ENCODE measurements at places on chromosomes 3 and 15.
A peak's percentile ranks its signal among the peaks of the same experiment; 100 is the strongest.

DNA sequence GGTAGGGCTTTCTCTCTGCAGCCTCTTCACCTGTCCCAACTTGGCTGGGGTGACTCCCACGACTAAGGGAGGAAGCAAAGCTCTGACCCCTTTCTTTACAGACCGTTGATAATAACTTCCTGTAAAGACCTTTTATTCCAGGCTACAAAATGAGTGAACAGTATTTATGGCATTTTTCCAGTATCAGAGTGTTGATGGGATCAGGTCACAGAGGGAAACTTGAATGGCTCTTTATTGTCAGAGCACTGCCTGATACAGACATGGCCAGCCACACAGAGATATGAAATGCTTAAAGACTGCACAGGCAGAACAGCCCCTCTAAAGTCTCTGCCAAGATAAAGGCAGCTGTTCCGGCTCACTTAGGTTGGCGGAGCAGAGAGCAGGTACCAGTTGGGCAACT is 1033.9 kb upstream of the NR2F2 start:
- DNase-seq = no peak

DNA sequence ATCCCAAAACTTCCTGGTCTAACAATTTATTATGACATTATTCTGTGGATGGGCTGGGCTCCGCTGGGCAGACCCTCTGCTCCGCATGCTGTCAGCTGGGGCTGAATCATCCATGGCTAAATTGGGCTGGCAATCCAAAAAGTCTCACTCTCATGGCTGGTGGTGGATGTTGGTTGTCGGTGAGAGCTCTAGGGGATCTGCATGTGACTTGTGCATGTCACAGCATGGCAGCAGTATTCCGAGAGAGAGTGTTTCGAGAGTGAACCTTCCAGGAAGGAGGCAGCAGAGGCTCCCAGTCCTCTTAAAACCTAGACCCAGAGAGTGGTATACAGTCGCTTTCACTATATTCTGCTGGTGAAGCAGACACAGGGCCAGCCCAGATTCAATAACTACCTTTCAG is 9.9 kb downstream of the RARB start:
- DNase-seq = no peak

- peak; percentile 60 for DNase-seq
These were observed 83.9 kb upstream of the PLXND1 start for GRCh38 chr3:129690406-129690805.

- DNase-seq = no peak
These were observed 277.7 kb downstream of the EDEM1 start for GRCh38 chr3:5465183-5465582.

- no peak for DNase-seq
These were observed 11.8 kb upstream of the TNFAIP8L3 start for GRCh38 chr15:51106481-51106880.

DNA sequence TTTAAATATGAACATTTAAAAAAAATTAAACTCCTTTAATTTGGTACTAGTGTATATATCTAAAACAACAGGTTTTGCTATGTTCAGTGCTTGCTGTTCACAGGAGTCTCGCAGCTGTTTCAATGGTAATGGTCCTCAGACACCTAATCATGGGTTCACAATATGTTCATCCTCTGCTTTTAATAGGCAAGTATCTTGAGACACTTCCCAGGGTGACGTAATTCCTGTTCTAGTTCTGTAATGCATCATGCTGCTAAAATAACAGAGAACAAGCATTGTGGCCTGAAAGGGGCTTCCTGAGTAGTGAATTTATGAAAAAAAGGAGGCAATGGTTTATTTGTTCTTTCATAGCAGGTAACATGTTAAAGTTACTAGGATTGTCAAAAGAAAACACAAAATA is 625.2 kb upstream of the GBE1 start:
- DNase-seq = peak; percentile 3

DNA sequence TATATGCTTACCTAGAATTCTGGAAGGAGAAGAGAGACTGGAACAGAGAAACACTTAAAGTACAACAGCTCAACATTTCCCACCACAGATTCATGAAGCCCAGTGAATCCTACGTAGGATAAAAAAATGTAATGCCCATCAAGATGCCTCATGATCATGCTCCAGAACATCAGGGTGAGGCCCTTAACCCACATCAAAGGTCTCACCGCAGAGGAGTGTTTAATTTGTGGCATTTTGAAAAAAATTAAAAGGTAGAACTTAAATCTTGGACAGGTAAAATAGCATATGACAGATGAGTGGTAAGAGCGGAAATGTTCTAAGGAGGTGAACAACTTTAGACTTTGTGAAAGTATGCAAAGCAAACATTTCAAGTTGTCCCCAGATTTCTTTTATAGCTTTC is 9.7 kb upstream of the SLC6A20 start:
- no peak for DNase-seq

- no peak for DNase-seq
These were observed 207.2 kb downstream of the EPHA3 start for GRCh38 chr3:89314454-89315098.

DNA sequence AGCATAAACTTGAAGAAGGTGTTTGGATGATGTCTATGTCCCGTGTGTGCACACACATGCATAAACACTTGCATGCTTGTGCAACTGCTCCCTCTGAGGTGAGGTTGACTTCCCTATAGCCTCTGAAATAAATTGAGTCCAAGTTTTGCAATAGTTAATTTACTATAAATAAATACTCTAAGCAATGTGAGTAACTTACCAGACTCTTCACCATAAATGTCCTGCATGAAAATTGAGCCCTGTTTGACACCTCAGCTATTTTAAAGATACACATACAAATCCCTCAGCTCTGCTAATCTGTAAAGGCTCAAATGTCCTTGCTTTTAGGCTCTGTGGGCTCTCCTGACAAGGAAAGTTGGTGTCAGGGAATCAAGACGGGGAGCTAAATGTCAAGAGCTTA is 37.1 kb downstream of the GJD2 start:
- no peak for DNase-seq

DNA sequence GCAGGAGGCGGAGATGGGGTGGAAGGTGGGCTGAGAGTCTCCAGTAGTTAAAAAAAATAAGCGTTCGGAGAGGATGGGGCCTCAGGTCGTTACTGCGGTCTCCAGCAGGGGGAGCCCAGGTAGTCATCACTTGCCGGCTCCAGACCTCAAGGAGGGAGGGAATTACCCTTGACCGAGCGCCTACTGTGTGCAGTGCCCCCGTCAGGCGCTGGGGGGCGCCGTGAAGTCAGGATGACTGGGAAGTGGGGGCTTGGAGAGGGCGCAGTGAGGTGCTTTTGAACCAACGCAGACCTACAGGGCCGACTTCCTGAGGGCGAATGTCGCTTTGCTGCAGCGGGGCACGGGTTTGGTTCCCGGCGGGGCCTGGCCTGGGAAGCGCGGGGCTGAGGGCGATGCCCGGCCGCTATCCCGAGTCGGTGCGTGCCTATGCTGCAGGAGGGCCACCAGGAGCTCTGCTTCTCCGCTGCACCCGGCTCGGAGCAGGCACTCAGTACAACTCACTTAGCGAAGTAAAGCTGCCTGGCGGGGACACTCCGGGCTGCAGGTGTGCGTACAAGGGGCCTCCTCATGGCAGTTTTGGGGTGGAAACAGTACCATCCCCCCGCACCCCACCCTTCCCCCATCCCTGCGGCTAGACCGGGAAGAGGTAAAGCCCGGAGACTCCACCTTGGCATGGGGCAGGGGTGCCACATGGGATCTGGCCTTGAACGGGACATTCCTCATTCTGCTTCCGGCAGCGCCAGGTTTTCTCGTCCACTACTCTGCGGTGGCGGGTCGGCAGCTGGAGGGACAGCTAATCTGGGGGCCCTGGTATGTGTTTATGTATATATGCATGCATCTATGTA is 79.8 kb downstream of the RHCG start:
- peak; percentile 91 for DNase-seq

- DNase-seq = peak; percentile 45
These were observed 2.9 kb downstream of the SLC22A13 start for GRCh38 chr3:38268522-38268921.

- no peak for DNase-seq
These were observed 38.8 kb downstream of the BHLHE40 start for GRCh38 chr3:5017925-5018531.

- DNase-seq = no peak
These were observed 43.0 kb downstream of the SPSB4 start for GRCh38 chr3:141093971-141094684.

GRCh38 chr3:98567666-98568270 is 25.6 kb downstream of the CPOX start:
- no peak for DNase-seq

- no peak for DNase-seq
These were observed 161.5 kb upstream of the MB21D2 start for GRCh38 chr3:193078996-193079753.

DNA sequence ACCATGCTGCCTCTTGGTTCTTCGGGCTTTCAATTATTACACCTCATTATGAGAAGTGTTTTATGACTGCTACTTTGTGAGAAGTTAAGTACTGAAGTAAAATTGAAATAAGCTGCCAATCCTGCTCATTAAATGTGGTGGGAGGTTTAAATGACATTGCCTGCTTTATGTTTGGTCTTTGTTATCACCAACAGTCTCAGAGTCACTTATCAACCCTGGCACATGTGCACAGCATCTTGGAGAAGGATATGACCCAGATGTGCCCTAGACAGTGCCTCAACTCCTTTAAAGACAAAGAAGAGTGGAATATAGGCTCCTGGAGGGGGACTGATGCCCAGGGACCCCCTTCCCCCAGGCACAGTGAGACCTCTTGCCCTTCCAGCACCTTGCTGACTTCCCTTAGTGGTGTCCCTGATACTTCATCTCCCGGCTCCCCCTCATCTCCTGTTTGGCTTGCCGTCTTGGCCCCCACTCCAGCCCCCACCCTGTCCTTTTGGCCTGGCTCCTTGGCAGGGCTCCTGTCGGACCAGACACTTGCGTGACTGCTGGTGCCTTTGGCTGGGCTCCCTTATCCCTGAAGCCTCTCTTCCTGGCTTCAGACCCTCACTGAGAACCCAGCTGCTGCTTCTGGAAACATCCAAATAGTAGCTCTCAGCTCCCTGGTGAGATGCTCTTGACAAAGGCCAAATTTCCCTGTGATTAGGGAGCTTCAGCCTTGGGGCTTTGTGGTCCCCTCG is 39.8 kb downstream of the ARHGAP31 start:
- DNase-seq = no peak

- DNase-seq = no peak
These were observed 136.5 kb downstream of the SERPINI1 start for GRCh38 chr3:167872032-167872431.

GRCh38 chr3:100868894-100869293 is 124.3 kb downstream of the ABI3BP start:
- DNase-seq = no peak

- DNase-seq = peak; percentile 16
These were observed 41.5 kb downstream of the DLG1 start for GRCh38 chr3:197256836-197257444.

DNA sequence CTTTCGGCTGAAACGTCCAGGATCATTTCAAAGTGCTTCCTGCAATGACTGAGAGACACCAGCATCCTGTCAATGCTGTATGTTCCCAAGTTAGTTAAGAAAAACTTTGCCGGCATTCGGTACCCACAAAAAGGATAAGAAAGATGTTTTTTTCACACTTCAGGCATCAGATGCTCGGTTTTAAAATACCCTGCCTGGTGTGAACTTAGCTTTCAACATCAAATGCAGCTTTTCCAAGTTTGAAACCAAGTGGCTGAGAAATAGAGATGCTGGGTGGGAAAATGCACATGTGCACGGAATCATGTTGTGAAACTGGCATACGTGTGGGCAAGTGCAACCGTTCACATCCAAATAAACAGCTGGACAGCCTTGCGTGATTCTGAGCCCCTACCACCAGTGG is 254.9 kb upstream of the IGF1R start:
- no peak for DNase-seq

GRCh38 chr15:73518180-73518862 is 75.4 kb downstream of the REC114 start:
- no peak for DNase-seq

GRCh38 chr3:155106119-155106518 is 26.0 kb downstream of the MME start:
- DNase-seq = no peak

- DNase-seq = no peak
These were observed 15.0 kb downstream of the PRR23E start for GRCh38 chr3:127207727-127208482.

GRCh38 chr15:90481023-90481422 is 48.7 kb upstream of the CRTC3 start:
- no peak for DNase-seq

GRCh38 chr3:101379658-101380376 is 59.4 kb upstream of the IMPG2 start:
- DNase-seq = peak; percentile 36

DNA sequence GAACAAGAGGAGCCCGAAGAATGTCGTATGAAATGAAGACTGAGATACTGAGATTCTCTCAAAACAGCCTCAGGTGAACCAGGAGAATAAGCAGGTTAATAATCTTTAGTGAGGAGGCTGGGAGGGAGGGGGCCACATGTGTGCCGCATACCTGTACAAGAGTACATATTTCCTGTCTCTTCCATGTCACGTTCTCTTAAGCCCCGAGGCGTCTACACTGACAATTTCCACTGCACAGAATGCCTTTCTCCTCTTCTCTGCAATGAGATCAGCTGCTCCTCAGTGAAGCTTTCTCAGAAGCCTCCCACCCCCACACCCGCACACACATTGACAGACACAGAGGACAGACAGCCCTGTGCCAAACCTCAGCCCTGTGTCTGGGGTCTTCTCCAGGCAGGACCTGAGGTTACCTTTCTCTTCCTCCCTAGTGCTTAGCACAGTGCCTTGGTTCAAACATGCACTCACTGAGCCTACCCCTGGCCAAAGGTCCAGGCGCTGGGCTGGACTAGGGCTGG is 55.4 kb downstream of the PDZRN3 start:
- DNase-seq = no peak

- no peak for DNase-seq
These were observed 129.9 kb upstream of the TSC22D2 start for GRCh38 chr3:150278195-150278594.
